ENCODE measurements at places on chromosomes 11 and 22. TPM values are rescaled to one million over a fixed set of nuclear protein-coding genes. Genes with fewer than 3 reads are reported as not detected.

The ABCG4 gene
- polyA plus RNA-seq: 11.2 TPM

The C11orf86 gene
- polyA plus RNA-seq: not detected

The ZNF280B gene
- polyA plus RNA-seq: 22.8 TPM

The SAA4 gene
- polyA plus RNA-seq: 0.84 TPM

The OAF gene
- polyA plus RNA-seq: 22.6 TPM

The CHST1 gene
- 17.1 TPM for polyA plus RNA-seq

The OR52I1 gene
- not detected for polyA plus RNA-seq

The ARFGAP3 gene
- 82.9 TPM for polyA plus RNA-seq

The OR2AG1 gene
- not detected for polyA plus RNA-seq

The GSTT2 gene
- not detected for polyA plus RNA-seq

Data from testis (tissue), 5 donors.